Kidney capillary endothelial cell (primary cell): ENCODE measurements at places on chromosomes 12 and 14.

GRCh38 chr12:54147186-54147585 lies 41.6 kb downstream of the SMUG1 start:
- DNase-seq, result no peak

DNA sequence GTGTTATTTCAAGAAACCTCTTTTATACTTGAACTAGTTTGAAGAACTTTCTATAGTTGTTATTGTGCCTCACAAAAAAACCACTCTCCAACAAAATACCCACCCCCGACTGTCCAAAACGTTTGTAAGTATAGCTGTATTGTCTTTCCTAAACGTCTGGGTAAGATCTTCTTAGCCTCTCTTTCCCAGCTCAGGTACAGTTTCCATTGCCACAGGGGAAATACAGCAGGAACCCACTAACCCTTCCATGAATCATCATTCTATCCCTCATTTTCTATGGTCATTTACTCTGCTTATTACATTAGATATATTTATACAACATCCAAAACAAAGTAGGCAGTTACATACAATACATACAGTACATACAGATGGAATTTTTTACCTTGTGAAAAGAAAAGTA lies 70.8 kb downstream of the ZFC3H1 start:
- no peak for DNase-seq

GRCh38 chr12:3905664-3906063 lies 32.5 kb upstream of the PARP11 start:
- DNase-seq, result no peak

- DNase-seq, result no peak
Observed at GRCh38 chr12:79696416-79696815, 5.7 kb upstream of the PAWR start.

- no peak for DNase-seq
Observed at GRCh38 chr12:98220636-98221035, 294.8 kb upstream of the TMPO start.

GRCh38 chr12:2672863-2673262 lies 121.9 kb upstream of the FKBP4 start:
- DNase-seq, result no peak

GRCh38 chr12:114092981-114093380 lies 126.9 kb upstream of the RBM19 start:
- no peak for DNase-seq

GRCh38 chr12:124763594-124763979 lies 100.1 kb downstream of the SCARB1 start:
- no peak for DNase-seq

DNA sequence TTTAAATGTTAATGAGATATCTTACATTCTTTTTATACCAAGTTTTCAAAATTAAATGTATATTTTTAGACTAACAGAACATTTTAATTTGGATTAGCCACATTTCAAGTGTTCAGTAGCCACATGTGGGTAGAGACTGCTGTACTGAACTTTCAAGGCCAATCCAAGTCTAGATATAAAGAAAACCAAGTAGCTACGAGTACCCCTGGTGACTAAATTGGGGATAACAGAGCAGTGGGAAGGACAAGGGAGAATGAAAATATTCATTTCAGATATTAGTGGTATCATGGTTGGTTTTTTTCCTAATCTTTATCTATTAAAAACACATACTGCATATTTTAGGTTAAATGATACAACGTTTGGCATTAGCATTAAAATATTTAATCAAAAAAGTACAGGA lies 69.4 kb upstream of the RHOJ start:
- peak; percentile 3 for DNase-seq
